ENCODE measurements at places on chromosomes 5 and 9. TPM values are rescaled to one million over a fixed set of nuclear protein-coding genes. Genes with fewer than 3 reads are reported as not detected.

DNA sequence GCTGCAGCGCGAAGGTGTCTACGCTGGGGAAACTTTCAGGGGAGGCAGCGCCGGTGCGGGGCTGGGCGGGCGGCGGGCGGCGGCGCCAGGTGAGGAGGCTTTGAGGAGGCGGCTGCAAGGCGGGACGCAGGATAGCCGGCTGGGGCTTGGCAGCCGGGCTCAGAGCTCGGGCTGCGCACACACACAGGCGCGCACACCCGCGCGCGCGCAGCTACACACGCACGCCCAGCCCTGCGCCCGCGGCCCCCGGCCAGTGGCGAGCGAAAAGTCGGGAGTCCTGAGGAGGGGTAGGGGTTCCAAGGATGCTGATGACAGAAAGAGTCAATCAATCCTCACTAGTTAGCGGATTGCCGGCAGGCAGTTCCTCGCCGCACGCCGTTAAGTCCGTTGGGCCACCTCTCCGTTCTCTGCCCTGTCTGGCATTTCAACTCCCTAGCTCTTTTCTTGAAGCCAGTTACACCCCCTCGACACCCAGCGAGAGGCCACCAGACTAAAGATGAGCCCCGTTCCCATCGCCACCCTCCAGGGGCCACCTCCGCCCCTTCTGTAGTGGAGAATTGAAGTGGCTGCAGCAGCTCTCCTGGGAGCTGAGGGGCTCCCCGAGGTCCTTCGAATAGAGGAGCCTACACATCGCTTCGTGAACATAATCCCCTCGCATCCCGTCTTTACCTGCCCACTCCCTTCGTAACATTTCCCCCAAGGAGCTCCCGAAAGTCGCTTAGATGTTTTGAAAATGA, 1640.3 kb upstream of the C9orf72 start:
- H3K27ac ChIP-seq: no peak within 1 kb of the TSS
- no peak within 1 kb of the TSS for H3K4me3 ChIP-seq
- H3K36me3 ChIP-seq: no peaks in the 10 kb centered on the region
- peaks cover 36% of the 10 kb centered on the region for H3K4me1 ChIP-seq
- H3K27me3 ChIP-seq: no peaks in the 10 kb centered on the region

- H3K4me3 ChIP-seq: no peak overlapping the region
- no peaks in the 10 kb centered on the region for H3K27me3 ChIP-seq
- no peak for DNase-seq
- H3K27ac ChIP-seq: no peak overlapping the region
- H3K36me3 ChIP-seq: no peaks in the 10 kb centered on the region
- peaks cover 5% of the 10 kb centered on the region for H3K4me1 ChIP-seq
Measured at GRCh38 chr5:143174714-143175398, 228.6 kb downstream of the NR3C1 start.

DAB2IP gene
- total RNA-seq: 25.2 TPM

OR13C5 gene
- total RNA-seq: not detected

TLE1 gene
- 49.5 TPM for total RNA-seq

- H3K4me1 ChIP-seq: no peaks in the 10 kb centered on the region
- no peak overlapping the region for H3K27ac ChIP-seq
- H3K27me3 ChIP-seq: peaks cover 19% of the 10 kb centered on the region
- no peak overlapping the region for H3K4me3 ChIP-seq
- peak; percentile 63 for DNase-seq
- H3K36me3 ChIP-seq: no peaks in the 10 kb centered on the region
Measured at GRCh38 chr9:132575005-132575609, 7.3 kb upstream of the BARHL1 start.

DNA sequence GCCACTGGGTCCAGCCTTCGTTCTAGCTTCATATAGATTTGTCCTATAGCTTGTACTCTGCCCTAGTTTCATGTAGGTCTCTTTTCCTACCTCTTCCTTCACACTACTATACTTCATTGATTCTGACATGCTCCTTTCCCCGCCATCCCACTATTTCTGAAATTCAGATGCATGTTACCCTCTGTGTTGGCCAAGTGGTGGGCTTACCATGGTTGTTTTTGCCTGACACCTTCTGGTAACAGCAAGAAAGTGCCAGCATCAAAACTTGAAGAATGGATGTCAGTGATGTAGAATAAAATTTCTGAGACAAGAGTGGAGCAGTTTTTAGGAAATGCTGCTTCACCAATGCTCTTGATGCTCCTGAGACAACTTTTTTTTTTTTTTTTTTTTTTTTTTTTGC, 19.5 kb upstream of the SERINC5 start:
- H3K4me1 ChIP-seq: no peaks in the 10 kb centered on the region
- no peak overlapping the region for H3K4me3 ChIP-seq
- H3K36me3 ChIP-seq: no peaks in the 10 kb centered on the region
- no peak overlapping the region for H3K27ac ChIP-seq

DNA sequence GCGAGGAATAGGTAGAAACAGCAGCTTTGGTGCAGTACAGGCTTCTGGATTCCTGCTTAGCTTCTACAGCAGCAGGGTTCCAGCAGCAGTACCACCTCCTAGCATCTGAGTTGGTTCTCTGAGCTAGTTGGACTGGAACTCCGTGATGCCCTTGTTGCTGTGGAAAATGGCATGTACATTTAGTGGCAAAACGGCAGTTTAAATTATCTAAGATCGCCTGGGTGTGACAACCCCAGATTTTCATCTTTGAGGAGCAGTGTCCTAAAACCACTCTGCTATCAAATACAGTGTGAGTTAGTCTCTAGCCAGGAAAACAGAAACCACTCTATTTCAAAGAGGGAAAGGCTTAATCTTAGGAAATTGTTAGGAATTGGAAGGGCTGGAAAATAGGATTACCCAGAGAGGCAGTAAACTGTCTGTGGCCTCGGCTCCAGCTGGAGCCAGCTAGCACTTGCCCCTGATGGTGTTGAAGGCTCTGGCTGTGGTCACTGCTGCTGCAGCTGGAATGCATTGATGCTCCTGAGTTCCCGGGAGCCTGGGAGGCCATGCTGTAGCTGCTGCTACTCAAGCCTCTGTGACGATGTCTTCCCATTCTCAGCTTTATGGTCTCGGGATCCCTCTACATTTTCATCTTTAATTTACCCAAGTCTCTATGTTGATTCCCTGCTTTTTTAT, 29.4 kb downstream of the RAD23B start:
- H3K4me3 ChIP-seq: no peak overlapping the region
- no peak overlapping the region for H3K27ac ChIP-seq
- no peaks in the 10 kb centered on the region for H3K36me3 ChIP-seq
- no peak for DNase-seq
- peaks cover 14% of the 10 kb centered on the region for H3K4me1 ChIP-seq

- H3K27ac ChIP-seq: no peak overlapping the region
Measured at GRCh38 chr5:77031891-77032290, 1.7 kb downstream of the AGGF1 start.

DNAH5 gene
- total RNA-seq: 0.99 TPM

DNA sequence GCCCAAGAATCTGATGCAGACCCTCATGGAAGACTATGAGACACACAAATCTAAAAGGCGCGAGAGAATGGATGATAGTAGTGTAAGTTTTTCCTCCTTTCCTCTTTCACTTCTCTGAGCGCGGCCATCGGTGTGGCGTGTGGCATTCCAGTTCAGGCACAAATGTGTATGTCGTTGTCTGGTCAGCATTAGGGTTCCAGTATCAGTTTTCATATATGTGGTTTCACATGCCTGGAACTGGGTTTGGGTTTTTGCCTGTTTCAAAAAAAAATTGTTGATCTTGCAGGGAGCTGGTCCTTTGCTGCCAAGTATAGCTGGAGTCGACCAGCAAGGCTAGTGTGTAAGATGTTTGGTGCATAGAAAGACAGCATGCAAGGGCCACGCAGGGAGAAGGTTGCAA, 51.5 kb downstream of the C9orf152 start:
- H3K4me1 ChIP-seq: peaks cover 5% of the 10 kb centered on the region
- H3K27me3 ChIP-seq: no peaks in the 10 kb centered on the region
- H3K4me3 ChIP-seq: no peak overlapping the region
- DNase-seq: no peak
- no peaks in the 10 kb centered on the region for H3K36me3 ChIP-seq

DNA sequence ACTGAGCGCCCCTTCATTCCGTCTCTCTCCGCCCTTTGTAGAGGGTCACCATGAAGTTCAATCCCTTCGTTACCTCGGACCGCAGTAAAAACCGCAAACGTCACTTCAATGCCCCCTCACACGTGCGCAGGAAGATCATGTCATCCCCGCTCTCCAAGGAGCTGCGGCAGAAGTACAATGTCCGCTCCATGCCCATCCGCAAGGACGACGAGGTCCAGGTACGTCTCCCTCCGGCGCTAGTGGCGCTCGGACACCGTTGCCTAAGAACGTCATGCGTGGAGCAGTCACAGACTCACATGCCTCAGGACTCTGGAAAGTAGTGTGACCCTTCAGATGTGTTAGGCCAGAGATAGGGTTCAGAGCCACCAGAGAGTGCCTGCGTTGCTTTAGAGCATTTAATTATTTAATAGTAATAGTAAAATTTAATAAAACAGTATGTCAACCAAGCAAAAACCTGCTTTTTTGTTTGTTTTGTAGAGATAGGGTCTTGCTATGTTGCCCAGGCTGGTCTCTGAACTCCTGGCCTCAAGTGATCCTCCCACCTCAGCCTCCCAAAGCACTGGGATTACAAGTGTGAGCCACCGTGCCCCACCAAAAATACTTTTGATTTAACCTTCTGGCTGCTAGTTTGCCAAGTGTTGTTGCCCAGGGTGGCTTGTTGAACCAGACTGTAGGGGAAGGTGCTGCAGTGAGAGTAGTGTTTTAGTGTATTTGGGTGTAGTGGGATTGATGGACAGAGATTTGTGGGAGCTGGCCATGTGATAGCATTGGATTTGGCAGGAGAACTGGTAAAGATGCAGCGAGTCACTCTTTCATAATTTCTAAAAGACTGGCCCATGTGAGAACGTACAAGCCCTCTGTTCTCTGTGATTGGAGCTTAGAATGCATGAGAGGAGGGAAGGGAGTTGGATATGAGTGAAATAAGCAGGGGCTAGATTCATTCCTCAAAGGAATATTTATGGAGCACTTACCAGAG, 888 bp downstream of the RPL26L1 start:
- no peak for DNase-seq
- peak overlapping the region; percentile 78 for H3K27ac ChIP-seq
- H3K36me3 ChIP-seq: no peaks in the 10 kb centered on the region
- peak overlapping the region; percentile 94 for H3K4me3 ChIP-seq
- no peaks in the 10 kb centered on the region for H3K27me3 ChIP-seq
- peaks cover 21% of the 10 kb centered on the region for H3K4me1 ChIP-seq

GRCh38 chr9:16246785-16247184, 623.7 kb downstream of the BNC2 start:
- H3K27me3 ChIP-seq: no peaks in the 10 kb centered on the region
- H3K4me3 ChIP-seq: no peak overlapping the region
- no peaks in the 10 kb centered on the region for H3K4me1 ChIP-seq
- DNase-seq: no peak
- H3K36me3 ChIP-seq: no peaks in the 10 kb centered on the region

DNA sequence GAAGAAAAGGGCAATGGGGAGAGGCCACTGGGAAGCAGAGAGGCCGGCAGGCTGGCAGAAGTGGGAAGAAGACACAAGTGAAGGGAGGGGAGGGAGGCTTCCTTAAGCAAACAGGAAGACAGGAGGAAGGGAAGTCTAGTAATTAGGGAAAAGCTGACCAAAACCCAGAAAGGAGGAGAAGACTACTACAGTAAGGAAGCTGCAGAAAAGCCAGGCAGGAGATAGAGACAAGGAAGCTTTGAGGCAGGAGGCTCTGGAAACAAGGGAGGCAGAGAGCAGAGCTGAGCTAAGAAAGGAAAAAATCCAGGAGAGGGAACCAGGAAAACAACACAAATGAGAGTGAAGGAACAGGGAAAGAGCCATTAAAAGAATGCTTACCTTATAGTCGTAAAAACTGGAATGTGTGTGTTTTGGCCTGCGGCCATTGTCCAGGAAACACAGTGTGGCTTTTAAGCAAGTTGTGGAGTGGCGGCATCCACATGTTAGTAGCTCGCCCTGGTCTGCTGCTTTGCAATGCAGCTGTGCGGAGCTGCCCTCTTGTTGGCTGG, 317.1 kb upstream of the CLINT1 start:
- H3K36me3 ChIP-seq: no peaks in the 10 kb centered on the region
- no peak overlapping the region for H3K4me3 ChIP-seq

DNA sequence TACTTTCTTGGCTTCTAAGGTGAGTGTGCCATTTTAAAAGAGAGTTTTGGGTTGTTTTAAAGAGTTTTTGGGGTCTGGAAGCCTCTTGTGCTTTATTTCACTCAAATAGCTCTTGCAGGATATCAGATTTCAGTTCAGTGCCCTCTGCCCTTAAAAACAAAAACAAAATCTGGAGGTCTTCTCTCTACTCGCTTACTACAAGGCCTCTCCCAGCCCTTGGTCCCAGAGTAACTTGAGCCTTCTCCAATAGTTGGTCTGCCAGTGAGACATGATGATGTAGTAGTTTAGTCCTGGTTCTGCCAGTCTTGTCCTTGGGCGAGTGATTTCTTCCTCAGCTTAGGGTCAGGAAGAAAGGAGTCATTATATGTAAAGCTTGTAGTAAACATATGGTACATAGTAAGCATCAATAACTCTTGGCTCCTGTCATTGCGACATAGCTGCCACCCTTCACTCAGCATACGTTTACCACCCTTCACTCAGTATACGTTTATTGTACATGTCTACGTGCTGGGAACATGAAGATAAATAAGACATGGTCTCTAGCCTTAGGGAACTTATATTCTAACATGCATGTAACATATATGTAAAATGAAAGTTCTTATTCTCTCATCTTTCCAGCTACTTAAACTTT, 147.6 kb downstream of the MAN2A1 start:
- no peak overlapping the region for H3K4me3 ChIP-seq
- no peaks in the 10 kb centered on the region for H3K27me3 ChIP-seq
- DNase-seq: no peak
- H3K27ac ChIP-seq: no peak overlapping the region

AHRR gene
- total RNA-seq: 0.26 TPM

ADAMTS16 gene
- total RNA-seq: 5.6 TPM

SH3GL2 gene
- 0.78 TPM for total RNA-seq

- H3K4me3 ChIP-seq: no peak overlapping the region
- no peaks in the 10 kb centered on the region for H3K27me3 ChIP-seq
- no peaks in the 10 kb centered on the region for H3K36me3 ChIP-seq
- DNase-seq: no peak
- no peak overlapping the region for H3K27ac ChIP-seq
Measured at GRCh38 chr9:23682352-23682751, 143.7 kb downstream of the ELAVL2 start.

DNA sequence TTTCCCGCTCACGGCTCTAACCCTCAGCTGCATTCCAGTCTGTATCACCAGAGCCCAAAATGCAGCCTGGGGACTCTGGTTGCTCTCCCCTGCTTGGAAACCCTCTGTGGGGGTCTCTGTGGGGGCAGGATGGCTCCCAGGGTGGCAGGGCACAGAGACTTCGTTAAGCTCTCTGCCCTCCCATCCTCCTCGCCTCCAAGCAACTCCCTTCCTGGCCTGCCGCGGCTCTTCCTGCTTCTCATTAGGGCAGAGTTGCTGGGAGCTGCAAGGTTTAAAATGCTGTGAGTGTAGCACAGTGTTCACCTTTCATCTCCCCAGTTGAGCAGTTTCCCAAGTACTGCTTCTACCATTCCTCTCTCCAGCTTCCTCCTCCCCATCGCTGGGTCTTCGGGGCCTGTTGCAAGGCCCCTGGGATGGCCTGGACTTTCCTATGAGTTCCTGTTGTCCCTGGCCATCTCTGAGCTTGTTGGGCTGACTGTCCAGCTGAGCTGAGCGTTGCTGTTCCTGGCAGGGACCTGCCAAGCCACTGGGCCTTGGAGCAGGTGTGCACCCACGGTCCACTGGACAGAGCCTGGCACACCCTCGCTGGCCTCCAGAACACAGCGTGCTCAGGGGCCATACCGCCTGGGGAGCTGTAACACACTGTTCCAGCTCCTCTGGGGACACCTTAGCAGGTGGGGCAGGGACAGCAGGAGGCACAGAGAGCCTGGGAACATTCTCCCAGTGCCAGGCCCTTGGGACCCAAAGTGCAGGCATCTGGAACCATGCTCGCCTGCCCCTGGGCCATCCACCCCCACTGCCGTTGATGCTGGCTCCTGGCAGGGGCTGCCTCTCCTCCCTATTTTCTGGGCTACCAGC, 188.4 kb downstream of the C9orf50 start:
- no peaks in the 10 kb centered on the region for H3K36me3 ChIP-seq
- no peak overlapping the region for H3K4me3 ChIP-seq
- H3K27me3 ChIP-seq: no peaks in the 10 kb centered on the region
- DNase-seq: peak; percentile 65

PCDHB7 gene
- total RNA-seq: 0.52 TPM

Data from body of pancreas (tissue), 4 donors.